ENCODE measurements at places on chromosomes 2 and 18.

GRCh38 chr2:229714080-229714735 is at the start of gene DNER:
TSS of gene DNER (minus strand) at chr2:229714555. CDS start at chr2:229714423, 132 bp downstream.
- peak; percentile 37 for DNase-seq

- DNase-seq: no peak
Observed at GRCh38 chr18:25229081-25229480, 122.9 kb downstream of the ZNF521 start.

DNA sequence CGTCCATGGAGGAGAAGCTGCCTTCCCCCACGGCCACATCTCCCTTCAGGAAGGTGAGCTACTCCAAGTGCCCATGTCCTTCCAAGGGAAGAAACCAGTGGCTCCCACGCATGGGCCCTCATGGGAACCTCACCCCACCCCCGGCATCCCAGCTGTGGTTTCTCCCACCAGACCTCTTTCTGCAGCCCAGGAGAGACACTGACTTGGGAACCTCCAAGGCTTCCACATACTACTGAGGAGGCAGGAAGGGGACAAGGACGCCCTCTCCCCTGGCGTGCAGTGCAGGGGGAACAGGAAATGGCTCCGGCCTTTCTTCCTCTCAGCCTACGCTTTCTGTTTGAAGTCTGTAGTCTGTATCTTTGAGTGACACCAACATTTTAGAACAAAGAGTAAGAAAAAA is 104.5 kb upstream of the EPC2 start:
- DNase-seq: no peak

DNA sequence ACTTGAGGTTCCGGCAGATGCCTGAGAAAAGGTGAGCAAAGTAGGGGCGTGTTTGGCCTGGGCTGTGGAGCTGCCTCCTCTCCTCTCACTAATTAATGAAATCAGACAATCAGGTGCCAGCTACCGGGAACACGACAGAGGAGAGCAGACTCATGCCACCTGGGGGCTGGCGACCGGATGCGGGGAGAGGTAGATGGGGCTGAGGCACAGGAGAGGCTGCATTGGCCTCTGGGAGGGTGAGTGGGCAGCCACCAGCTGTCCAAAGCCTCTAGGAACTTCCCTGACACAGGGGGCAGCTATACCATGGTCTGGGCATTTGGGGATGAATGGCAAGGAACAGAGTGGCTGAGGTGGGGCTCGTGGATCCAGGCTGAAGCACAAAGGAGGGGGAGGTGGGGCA is 25.0 kb downstream of the FBXO41 start:
- DNase-seq: no peak

DNA sequence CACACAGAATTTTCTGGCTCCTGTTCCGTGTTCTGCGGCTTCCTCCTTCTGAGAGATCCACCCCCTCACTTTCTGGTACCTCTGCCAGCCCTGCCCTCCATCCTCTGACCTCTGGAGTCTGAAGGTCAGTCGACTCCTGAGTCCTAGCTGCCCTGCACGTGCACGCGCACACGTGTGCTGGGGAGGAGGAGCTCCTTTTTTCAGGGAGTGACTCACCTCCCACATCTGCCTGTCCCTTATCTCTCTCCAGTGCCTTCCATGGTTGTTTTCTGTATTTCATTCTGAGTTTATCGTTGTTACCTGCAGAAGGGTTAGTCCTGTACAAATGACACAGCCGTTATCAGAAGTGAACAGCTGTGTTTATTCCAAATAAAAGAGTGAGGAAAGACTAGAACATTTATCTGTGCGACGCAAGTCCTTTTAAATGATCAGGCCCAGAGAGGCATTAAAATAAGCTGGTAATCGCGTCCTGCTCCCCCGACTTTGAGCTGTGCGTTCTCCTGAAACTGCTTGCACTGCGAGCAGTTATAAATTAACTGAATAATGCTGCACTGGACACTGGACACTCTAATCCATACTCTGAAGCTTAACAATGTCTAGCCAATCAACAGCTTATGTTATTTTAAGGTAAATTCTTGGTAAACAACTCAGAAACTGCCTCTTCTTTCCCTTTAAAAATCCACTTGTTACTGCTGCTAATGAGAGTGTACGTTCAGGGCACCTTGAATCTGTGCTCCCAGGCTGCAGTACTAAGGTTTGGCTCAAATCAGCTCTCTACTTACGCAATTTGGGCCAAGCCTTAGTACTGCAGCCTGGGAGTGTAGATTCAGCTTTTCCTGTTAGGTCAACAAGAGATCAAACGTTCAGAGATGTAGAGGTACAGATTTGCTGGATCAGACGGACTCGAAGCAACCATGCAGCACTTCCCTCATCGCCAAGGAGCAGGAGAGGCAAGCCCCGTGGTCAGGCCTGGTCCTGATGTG is 72.5 kb downstream of the GALR1 start:
- DNase-seq: no peak

DNA sequence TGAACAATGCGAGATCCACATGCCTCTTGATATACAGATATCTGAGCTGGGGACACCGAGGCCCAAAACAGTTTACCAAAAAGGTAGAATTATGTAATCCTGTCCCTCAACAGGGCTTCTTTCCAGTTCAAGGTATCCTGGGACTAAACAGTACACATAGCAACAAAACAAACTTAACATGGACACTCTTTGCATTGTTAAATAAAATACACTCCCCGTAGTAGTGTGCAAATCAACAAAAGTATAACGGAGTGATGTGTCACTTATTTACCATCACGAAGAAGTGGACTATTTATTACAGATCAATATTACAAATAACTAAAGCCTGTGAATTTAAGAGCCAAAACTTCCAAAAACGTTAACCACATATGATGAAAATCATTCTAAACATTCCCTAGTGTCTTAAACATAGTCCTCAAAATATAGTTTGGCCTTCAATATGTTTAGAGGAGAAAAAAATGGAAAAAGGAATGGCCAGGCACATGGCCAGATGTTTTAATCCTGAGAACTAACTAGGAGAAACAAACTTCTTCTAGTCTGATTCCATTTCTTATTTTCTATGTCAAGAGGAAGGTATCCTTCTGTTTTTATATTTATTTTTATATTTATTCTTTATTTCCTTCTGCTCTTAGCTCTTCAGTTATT is 377.5 kb downstream of the OSR1 start:
- DNase-seq: no peak

DNA sequence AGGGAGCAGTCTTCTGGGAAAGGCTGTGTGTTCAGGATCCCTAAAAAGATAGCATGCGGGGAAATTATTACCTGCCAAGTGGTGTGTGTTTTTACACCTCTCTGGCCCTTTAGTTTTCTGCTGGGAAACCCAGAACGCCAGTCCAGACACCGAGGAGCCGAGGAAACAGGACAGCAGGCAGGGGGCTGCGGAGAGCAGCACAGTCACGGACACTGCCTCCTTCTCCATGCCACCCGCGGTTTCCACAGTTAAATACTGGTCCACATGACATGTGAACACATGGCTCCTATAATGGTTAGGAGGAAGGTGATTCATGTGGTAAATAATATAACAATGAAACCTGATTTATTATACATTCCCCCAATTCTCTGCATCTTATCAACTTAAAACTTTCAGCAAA is 20.4 kb downstream of the CNOT11 start:
- no peak for DNase-seq

- DNase-seq: peak; percentile 42
Observed at GRCh38 chr2:203718087-203718486, 11.6 kb downstream of the CD28 start.

GRCh38 chr2:232422051-232422450 is 15.4 kb downstream of the ALPG start:
- DNase-seq: no peak

- DNase-seq: peak; percentile 1
Observed at GRCh38 chr2:178819992-178820391, 12.8 kb upstream of the TTN start.

DNA sequence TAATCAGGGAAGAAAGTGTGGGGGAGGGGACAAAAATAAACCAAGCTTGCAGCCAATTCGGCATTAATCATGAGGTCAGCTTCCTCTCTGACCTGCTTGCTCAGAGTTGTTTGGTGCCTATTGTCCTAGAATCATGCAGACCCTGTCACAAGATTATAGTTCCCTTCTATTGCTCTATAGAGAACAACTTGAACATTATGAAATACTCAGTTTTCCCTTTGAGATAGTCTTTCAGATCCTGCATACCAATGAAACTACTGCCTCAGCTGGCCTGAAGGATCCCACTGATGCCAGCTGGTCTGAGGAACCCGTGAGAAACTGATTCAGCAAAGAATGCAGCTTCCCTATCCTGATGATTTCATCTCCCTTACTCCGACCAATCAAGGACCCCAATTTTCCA is 955 bp upstream of the BBS5 start:
- no peak for DNase-seq

DNA sequence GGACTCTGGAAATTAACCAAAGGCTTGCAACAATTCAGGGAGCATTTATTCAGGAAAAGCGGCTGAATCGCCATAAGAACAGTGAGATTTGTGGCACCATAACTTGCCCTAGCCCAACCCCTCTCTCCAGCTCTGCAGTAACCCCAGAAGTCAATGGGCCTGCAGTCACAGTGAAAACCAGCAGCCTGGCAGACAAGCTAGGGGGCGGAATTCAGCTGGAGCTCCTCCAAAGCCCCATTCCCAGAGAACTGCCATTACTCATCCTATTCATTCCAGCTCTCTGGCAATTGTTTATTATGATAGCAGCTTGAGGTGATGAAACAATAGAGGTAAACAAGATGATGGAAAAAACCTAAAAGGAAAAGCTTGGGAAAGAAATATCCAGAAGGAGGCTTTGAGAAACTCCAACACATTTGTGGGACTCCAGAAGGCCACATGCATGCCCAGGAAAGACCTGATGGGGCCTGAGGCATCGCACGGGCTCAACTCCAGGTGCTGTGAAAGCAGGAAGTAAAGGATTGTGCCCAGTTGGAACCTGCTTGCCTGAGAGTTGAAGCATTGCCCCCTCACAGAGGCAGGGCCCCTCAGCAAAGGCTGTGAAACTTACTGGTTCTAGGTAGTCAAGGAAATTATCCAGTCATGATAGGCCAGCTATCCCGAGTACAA is 126.7 kb downstream of the TWIST2 start:
- DNase-seq: no peak

- no peak for DNase-seq
Observed at GRCh38 chr2:201205515-201205849, 22.5 kb downstream of the CASP10 start.

GRCh38 chr2:31729065-31729439 is 148.3 kb upstream of the SRD5A2 start:
- no peak for DNase-seq

DNA sequence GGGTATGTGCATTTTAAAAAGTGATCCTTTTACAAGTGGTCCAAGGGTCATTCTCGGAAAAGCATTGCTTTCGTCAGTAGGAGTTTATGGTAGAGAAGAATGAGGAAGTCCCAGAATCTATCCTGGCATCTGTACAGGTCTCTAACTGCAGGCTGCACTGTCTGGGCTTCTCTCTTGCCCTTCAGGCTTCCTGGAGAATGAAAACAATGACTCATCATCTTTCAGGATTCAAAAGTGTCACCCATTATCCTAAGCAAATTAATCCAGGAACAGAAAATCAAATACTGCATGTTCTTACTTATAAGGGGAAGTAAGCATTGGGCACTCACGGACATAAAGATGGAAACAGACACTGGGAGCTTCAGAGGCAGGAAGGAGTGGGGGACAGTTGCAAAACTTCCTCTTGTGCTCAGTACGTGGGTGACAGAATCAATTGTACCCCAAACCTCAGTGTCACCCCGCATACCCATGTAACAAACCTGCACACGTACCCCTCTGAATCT is 60.2 kb upstream of the TXNDC2 start:
- DNase-seq: no peak

DNA sequence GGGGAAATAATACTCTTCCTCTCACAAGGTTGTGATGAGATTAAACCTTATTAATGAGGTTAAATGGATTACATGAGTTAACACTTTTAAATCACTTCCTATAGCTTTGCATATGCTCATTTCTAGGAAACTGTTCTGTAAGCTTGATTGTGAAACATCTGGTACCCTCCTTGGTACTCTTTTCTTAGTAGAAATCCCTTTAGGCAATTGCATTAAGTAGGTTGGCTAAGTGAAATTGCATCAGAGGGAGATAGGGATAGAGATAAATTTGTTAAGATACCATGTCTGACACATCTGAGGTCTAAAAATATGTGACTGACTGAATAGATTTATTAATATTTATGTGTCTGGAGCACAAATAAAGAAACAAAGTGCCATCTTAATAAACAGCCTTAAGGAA is 275.9 kb upstream of the MAP2 start:
- DNase-seq: no peak

GRCh38 chr18:77304268-77304667 is 54.6 kb downstream of the GALR1 start:
- no peak for DNase-seq

- DNase-seq: no peak
Observed at GRCh38 chr2:74715880-74716279, 61.8 kb downstream of the SEMA4F start.

- peak; percentile 55 for DNase-seq
Observed at GRCh38 chr2:128091726-128092080, 703 bp downstream of the UGGT1 start.

- DNase-seq: no peak
Observed at GRCh38 chr2:205868773-205869333, 186.6 kb downstream of the NRP2 start.

- DNase-seq: no peak
Observed at GRCh38 chr2:73859721-73860586, 31.2 kb downstream of the STAMBP start.

GRCh38 chr18:24809173-24809950 is 348.9 kb downstream of the HRH4 start:
- no peak for DNase-seq

DNA sequence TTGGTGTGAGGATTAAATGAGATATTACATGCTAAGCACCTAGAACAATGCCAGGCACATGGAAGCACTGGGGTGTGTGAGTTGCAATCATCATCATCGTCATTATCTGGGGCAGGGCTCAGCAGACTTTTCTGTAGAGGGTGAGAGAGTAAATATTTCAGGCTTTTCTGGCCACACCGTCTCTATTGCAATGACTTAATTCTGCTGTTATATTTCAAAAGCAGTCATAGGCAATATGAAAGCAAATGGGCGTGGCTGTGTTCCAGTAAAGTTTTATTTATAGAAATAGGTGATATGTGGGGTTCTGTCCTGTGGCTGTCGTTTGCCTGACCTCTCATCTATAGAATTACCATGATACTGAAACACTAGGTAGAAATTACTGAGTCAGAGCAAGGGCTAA is 60.6 kb downstream of the IL1R2 start:
- DNase-seq: no peak

GRCh38 chr2:170813611-170814532 is 2.8 kb upstream of the GAD1 start:
- DNase-seq: peak; percentile 62

DNA sequence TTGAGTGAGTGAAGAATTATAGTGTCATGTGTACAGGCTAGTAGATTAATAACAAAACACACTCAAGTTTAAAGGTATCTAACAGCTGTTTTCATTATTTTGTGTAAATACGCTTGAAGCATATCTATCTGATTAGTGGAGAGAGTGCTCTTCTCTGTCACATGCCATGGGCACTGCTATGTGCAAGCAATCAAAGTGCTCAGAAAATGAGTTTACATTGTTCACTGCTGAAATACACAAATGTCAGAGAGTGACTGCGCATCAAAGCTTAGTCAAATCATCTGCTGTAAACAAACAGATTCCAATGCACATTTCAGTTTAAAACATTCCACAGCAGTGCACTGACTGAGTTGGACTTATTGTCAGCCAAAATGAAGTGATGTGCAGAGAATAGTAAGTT is 423.4 kb downstream of the ZEB2 start:
- no peak for DNase-seq
